ENCODE measurements at places on chromosomes 16 and 17.

- no peak for DNase-seq
Observed at GRCh38 chr17:78925234-78925633, at the start of gene TIMP2. TIMP2 (minus strand) TSS chr17:78925387; CDS start chr17:78925088, 299 bp downstream.

GRCh38 chr17:47717261-47717697 is 15.8 kb upstream of the TBX21 start:
- no peak for DNase-seq

DNA sequence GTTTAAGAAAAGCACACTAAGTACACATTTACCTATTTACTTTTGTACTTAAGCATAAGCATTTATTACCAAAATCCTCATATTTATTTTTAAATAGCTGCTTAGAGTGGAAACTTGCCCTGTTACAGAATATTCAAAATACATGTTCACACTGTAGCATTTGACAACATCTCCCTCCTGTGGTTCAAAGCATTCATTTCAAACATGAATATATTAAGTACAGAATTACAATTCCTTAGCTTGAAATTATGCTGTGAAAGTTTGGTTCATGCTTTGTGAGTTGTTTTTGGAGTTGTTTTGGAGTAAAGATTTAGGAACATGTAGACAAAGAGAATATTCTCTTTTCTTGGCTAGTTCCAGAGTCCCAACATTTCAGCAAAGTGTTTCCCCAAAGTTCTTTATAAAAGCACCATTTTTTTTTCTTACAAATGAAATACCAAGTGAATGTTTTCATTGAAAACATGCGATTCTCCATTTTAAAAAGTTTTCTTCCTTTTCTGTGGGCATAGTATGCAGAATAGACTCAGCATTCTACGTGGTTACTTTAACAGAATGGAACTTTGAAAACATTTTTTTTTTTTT is 33.2 kb downstream of the TUBD1 start:
- no peak for DNase-seq

GRCh38 chr16:2468233-2468724 is 2.8 kb upstream of the NTN3 start:
- DNase-seq, result no peak

DNA sequence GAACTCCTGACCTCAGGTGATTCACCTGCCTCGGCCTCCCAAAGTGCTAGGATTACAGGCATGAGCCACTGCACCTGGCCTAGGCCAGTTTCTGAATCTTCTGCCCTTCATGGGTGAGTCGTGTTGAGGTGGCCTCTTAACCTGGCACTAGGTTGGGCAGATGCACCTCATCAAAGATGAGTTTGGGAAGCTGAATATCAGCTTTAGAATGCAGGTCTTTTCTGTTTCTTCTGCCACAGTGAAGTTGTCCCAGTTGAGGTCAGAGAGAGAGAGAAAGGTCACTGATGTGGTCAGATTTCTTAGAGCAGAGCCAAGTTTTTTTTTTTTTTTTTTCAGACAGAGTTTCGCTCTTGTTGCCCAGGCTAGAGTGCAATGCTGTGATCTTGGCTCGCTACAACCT is 111.3 kb upstream of the WSCD1 start:
- no peak for DNase-seq

GRCh38 chr16:82464187-82464586 is 162.6 kb upstream of the CDH13 start:
- DNase-seq, result no peak

DNA sequence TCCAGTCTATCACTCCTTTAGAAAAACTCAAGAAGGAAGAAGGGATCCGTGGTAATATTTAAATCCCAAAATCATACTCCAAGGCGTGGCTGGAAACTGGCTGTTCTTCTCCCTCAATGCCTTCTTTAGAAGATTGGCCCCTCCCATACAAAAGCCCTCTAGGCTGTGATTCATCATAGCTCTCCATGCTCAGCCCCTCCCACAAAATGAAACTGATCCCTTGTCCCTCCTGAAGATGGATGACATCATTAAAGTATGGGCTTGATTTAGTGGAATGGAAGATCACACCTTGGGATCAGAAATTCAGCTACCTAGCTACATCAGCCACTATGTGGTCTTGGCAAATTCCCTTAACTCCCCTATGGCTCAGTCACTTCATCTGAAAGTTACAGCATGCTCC is 4.1 kb downstream of the GRIN2A start:
- no peak for DNase-seq

- DNase-seq, result peak; percentile 30
Observed at GRCh38 chr17:75346906-75347305, 57.7 kb upstream of the SLC25A19 start.

- DNase-seq, result no peak
Observed at GRCh38 chr16:47284999-47285398, 141.3 kb upstream of the NETO2 start.

DNA sequence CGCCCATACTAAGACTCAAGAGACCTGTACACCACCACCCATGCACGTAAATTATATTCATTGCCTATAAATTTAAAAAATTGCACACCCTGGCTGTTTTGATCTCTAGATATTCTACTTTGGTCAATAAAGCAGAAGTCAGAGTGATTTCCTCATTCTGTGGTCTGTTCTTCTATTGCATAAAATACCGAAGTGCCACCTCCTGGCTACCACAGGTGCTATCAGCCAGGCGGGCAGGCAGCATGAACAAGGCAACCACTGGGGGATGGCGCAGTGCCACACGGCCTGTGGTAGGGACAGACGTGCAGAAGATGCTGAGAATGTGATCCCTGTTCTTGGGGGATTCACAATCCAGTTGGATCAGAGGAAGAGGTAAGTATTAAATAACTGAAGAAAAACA is 122.3 kb downstream of the CDK5R1 start:
- peak; percentile 33 for DNase-seq

DNA sequence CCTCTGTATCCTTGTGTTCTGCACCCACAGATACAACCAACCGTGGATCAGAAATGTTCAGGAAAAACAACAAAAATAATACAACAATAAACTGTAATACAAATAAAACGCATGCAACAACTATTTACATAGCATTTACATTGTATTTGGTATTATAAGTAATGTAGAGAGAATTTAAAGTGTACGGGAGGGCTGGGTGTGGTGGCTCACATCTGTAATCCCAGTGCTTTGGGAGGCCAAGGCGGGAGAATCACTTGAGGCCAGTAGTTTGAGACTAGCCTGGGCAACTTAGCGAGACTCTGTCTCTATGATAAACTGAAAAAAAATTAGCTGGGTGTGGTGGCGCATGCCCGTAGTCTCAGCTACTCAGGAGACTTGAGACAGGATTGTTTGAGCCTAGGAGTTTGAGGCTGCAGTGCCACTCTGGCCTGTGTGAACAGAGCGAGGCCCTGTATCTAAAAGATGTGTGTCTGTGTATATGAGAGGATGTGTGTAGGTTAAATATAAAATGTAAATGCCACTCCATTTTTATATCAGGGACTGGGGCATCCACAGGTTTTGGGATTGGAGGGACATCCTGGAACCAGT is 13.3 kb downstream of the SEC14L1 start:
- no peak for DNase-seq

- no peak for DNase-seq
Observed at GRCh38 chr17:69634844-69635243, 220.3 kb downstream of the MAP2K6 start.

DNA sequence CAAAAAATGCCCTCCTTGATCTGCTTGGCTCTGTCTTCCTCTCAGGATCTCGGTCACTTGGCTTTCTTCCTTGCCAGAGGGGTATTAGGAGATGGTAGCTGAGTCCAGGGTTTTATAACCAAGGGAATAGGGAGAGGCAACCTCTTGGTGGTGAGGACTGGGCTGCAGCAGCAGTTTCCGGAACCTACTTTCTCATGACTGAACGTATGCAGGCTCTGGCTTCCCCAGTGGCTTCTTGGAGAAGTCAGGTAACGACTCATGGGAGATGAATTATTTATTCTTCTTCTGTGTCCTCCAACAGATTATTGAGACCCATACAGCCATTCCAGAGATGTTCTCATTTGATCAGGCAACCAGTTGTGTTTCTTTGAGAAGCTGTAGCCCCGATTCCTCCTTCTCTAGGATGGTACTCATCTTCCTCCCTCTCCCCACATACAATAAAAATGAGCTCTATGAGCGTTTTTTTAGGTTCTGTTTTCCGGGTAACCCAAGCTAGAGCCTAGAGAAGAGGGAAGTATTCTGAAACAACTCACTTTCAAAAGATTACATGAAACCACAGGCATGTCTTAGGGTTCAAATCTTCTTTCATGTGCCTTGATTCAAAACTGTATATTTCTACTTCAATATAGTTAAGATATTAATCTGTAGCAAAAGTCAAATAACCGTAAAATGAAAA is 22.3 kb upstream of the DHX40 start:
- DNase-seq, result no peak

- no peak for DNase-seq
Observed at GRCh38 chr16:1612320-1613111, at the start of gene CRAMP1. CRAMP1 (plus strand) TSS chr16:1612360; CDS start chr16:1614640, 2,280 bp downstream.

DNA sequence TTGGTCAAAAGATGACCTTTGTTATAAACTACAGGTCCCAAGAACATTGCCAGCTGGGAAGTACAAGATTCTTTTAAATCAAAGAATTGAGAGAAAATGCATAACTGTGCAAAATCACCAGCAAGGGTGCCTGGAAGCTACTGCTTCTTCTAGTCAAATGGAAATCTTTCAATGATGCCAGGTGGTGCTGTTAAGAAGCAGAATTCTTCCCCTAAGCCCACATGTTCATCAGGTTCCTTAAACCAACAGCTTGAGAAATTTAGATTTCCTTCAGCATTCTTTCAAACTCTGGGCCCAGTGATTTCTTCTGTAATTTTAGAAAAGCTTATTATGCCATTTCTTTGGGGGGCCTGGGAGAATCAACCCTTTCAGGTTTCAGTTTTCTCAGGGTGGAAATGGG is 207.8 kb upstream of the WSCD1 start:
- DNase-seq, result no peak

DNA sequence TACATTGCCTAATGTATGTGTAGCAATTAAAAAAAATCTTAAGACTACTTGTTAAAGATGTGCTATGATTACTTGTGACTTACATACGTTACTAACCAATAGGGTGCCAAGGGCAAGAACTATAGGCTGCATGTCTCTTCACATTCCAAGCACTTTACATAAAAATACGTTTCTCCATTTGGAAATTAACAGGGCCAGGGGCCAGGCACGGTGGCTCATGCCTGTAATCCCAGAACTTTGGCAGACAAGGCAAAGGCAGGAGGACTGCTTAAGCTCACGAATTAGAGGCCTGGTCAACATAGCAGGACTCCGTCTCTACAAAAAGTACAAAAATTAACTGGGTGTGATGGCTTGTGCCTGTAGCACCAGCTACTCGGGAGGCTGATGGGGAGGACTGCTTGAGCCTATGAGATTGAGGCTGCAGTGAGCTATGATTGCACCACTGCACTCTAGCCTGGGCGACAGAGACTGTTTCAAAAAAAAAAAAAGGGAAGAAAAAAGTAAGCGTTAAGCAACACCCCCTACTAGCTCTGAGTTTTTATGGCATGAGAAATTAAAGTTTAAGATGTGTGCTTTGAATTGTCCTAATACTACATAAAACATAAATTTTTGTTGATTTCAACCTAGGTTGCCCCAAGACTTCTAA is 12.3 kb downstream of the PSMD12 start:
- DNase-seq, result no peak

DNA sequence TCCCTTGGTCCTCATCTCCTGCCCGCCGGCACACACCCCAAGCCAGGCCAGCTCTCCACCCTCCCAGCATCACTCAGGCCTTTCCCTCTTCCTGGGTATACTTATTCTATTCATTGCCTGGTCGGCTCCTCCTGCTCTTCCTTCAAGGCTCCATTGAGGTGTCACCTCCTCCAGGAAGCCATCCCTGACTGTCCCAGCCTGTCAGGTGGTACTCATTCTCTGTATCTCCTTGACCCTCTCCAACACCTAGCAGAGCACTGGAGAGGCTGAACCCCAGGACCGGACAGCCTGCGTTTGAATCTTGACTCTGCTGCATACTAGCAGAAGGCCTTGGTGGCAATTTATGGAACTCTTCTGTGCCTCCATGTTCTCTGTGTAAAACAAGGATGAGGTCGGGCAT is 428 bp upstream of the TNFRSF13B start:
- no peak for DNase-seq

DNA sequence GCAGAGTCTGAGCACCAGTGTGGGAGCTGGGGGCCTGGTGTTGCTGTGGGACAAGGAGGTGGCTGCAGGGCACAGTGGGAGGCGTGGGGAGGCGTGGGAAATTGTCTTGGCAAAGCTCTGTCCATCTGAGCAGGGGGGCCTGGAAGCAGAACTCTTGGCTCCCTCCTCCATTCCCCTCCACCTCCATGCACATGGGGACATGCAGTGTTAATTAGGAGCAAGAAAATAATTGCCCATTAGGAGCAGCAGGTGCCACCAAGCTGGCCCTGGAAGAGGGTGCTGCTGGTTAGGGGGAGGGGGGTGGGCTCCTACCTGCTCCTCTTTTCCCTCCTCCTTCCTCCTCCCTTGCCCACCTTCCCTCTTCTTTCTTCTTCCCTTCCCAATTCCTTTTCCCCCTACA is 4.5 kb downstream of the TTYH2 start:
- no peak for DNase-seq

- DNase-seq, result no peak
Observed at GRCh38 chr16:81904320-81904719, 107.0 kb downstream of the SDR42E1 start.

- DNase-seq, result no peak
Observed at GRCh38 chr17:27733773-27734172, 66.6 kb downstream of the NOS2 start.

All from stimulated activated CD4-positive, alpha-beta T cell treated with anti-CD3 and anti-CD28 coated beads, TNF-alpha, amount 100 ng/mL, for 24 hours (primary cell).